ENCODE measurements at places on chromosomes 5 and 9. TPM values are rescaled to one million over a fixed set of nuclear protein-coding genes. Genes with fewer than 3 reads are reported as not detected.

Gene ST8SIA4
- total RNA-seq = 12.6 TPM

Gene BTNL8
- not detected for total RNA-seq

Gene CDH18
- total RNA-seq = 0.49 TPM

Gene SLC25A2
- 1.9 TPM for total RNA-seq

DNA sequence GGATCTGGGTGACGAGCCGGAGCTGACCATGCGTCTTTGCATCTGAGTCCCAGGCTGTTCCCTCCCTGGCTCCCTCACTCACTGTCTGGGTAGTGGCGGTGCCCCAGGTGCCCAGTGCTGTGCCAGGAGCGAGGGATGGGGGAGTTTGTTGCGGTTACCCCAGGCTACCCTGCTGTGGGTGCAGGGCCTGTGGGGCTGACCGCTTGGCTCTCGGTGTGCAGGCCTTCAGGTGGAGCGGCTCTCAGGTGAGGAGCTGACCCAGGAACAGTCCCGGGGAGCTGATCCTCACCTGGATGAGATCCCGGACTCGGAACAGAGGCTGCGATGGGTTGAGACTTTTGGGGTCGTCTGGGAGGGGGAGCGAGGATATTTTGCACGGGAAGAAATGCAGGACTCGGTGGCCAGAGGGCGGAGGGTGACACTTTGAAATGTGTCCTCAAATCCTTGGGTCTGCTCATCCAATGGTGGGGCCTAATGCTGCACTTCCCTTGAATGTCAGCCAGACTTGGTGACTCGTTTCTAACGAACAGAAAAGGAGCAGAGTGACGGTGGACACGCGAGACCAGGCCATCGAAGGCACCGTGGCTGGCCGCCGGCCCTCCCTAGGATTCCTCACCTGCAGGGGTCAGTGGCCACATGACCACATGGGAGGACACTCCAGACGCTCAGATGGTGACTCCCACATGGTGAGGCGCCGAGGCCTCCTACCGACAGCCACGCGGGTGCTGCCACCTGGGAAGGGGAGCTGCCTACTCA is 104.3 kb upstream of the RAPGEF1 start:
- DNase-seq = peak; percentile 15

DNA sequence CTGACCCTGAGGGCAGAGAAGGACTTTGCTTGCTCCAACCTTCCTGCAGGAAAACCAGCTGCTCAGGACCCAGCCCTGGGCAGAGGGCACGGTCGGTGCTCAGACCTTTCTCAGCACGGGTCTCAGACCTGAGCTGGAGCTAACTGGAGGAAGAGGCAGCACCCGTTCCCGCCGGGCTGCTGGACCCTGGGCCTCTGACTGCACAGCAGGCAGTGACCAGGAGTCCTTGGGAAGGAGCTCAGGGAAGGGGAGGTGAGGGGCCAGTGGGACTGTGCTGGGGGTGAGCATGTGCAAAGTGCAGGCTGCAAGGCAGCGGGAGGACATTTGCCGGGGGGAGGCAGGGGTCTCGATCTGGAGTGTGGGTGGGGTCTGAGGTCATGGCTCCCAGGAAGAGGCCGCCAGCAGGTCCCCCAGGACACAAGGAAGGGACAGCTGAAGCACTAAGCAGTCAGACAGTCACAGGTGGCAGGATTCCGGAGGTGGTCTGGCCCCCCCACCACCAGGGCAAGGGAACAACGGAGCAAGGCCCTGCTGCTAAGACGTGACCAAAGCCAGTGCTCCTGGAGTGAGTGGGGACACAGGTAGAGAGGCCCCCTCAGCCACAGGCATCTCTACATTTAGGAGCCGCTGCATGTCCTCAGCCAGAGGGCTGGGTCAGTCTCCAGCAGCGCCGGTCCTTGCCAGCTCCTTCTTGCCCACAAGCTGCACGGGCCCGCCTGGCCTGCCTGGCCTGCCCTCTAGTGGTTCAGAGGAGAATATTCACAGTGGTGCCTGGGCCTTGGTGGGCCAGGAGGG is 4.8 kb upstream of the DPM2 start:
- peak; percentile 82 for DNase-seq

- DNase-seq = no peak
Observed at GRCh38 chr9:81069923-81070322, 619.4 kb downstream of the TLE1 start.

DNA sequence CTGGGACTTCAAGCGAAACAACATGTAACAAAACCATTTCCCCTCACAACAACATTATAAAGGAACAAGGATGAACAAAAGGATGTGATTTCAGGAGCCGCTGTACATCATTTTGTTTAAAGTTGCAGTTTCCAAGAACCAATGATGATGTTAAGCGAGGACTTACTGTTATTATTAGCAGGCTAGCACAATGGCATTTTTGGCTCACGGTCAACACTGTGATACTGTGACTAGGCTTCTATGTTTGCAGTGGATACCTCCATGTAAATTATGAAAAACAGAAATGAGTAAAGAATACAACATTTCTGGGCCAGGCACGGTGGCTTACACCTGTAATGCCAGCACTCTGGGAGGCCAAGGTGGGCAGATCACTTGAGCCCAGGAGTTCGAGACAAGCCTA is 113.0 kb downstream of the AUH start:
- DNase-seq = no peak

GRCh38 chr5:436641-436975 is 6.4 kb upstream of the EXOC3 start:
- no peak for DNase-seq

GRCh38 chr5:67347821-67348220 is 151.2 kb upstream of the CD180 start:
- no peak for DNase-seq

DNA sequence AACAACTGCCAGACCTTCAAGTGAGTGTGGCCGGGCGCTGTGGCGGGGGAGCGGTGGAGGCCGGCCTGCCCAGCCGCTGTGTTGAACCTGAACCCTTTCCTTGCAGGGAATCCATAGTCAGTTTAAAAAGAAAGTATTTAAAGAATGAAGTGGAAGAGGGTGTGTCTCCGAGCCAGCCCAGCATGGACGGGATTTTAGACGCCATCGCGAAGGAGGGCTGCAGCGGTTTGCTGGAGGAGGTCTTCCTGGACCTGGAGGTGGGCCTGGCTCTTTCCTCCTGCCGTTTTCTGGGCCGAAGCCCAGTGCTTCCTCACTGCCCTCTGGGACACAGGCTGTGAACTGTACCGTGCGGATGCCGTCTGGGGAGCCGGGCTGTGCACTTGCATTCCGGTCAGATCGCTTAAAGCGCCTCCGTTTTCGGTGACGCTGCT is 19.1 kb downstream of the EXOC3 start:
- peak; percentile 3 for DNase-seq

GRCh38 chr5:6792911-6793471 is 79.8 kb downstream of the TENT4A start:
- no peak for DNase-seq

- no peak for DNase-seq
Observed at GRCh38 chr9:105341434-105342146, 97.1 kb downstream of the SLC44A1 start.

- no peak for DNase-seq
Observed at GRCh38 chr5:157308836-157309465, 43.0 kb downstream of the CYFIP2 start.

- DNase-seq = no peak
Observed at GRCh38 chr5:151382576-151382975, 35.2 kb upstream of the SLC36A2 start.
